Thyroid gland (tissue), 4 donors: ENCODE measurements at places on chromosomes 6 and 20. TPM values are rescaled to one million over a fixed set of nuclear protein-coding genes. Genes with fewer than 3 reads are reported as not detected.

DNA sequence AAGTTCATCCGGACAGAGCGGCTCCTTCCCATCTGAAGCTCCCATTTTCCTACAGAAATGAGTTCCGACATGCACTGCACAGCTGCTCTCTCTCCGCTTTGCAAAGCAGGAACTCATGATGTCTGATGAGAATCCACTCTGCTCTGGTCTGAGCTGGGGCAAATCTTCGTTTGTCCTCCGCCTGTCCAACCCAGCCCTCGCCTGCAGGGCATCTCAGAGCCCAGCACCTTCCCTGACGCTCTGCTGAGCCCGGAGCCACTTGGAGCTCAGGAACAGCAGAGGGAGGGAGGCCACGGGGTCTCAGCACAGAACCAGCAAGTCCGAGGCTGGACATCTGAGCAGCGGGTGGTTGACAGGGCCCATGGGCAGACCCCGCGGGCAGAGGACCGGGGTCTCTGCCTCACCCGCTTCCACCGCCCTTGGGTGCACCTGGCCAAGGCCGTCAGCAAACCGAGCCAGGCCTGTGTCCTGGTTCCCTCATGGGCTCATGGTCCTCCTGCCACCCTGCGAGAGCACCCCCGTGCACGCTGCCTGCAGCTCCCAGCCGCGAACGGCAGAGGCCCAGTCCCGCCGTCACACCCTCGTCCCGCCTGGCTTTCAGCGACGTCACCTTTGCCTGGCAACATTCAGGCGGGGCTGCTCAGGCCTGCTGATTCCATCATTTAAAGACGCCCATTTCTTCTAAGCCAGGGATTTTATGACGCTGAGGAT, 78.5 kb upstream of the BHLHE23 start:
- H3K4me1 ChIP-seq = no peaks in the 10 kb centered on the region
- H3K4me3 ChIP-seq = no peak overlapping the region
- no peak overlapping the region for H3K27ac ChIP-seq
- H3K27me3 ChIP-seq = no peaks in the 10 kb centered on the region
- no peak for DNase-seq

GRCh38 chr6:108174371-108175175, 8.8 kb downstream of the NR2E1 start:
- peak; percentile 32 for DNase-seq
- H3K36me3 ChIP-seq = no peaks in the 10 kb centered on the region

LPA gene
- total RNA-seq = 0.45 TPM

PBOV1 gene
- total RNA-seq = not detected

GRCh38 chr6:25612666-25613065, 39.3 kb upstream of the SCGN start:
- no peaks in the 10 kb centered on the region for H3K27me3 ChIP-seq
- DNase-seq = no peak
- peaks cover 3% of the 10 kb centered on the region for H3K36me3 ChIP-seq

- no peak overlapping the region for H3K27ac ChIP-seq
- no peaks in the 10 kb centered on the region for H3K27me3 ChIP-seq
- no peaks in the 10 kb centered on the region for H3K36me3 ChIP-seq
Observed at GRCh38 chr6:166104872-166105271, 62.8 kb downstream of the TBXT start.

GRCh38 chr20:21074605-21075336, 31.4 kb downstream of the LINC00237 start:
- no peaks in the 10 kb centered on the region for H3K27me3 ChIP-seq
- no peak for DNase-seq
- H3K36me3 ChIP-seq = no peaks in the 10 kb centered on the region
- no peak overlapping the region for H3K27ac ChIP-seq

DNA sequence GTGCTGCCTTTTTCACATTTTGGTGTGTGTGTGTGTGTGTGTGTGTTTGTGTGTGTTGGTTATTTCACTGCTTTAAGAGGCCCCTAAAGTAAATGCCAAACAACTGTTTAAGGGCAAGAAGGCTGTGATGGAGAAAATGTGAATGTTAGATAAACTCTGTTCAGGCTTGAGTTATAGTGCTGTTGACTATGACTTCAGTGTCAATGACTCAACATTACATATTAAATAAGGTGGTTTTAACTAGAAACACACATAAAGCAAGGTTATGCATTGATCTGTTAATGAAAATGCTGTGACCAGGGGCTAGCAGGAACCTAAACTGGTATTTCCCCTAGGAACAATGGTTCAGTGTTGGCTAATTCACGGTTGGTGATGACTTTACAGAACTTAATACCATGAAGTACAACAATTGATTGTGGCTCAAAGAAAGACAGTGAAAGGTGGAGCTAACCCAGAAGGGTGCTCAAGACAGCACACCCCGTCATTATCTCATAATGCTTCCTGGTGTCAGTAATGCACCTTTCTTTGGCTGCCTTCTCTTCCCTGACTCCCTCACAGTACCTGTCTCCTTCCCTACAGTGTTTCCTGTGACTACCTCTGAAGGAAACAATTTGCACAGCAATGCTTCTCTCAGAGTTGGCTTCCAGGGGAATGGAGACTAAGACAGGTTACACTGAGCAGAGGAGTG, 116.1 kb downstream of the RIN2 start:
- H3K36me3 ChIP-seq = peaks cover 5% of the 10 kb centered on the region
- H3K4me3 ChIP-seq = no peak overlapping the region
- no peak for DNase-seq
- peaks cover 12% of the 10 kb centered on the region for H3K4me1 ChIP-seq
- no peaks in the 10 kb centered on the region for H3K27me3 ChIP-seq
- no peak overlapping the region for H3K27ac ChIP-seq
